ENCODE measurements at places on chromosomes 1 and 21. TPM values are rescaled to one million over a fixed set of nuclear protein-coding genes. Genes with fewer than 3 reads are reported as not detected.

The BATF3 gene
- 5.7 TPM for total RNA-seq

The LY9 gene
- not detected for total RNA-seq

The NMNAT2 gene
- total RNA-seq: 34.2 TPM

The ZNF695 gene
- 6.1 TPM for total RNA-seq

The FAM72B gene
- total RNA-seq: 0.82 TPM

The PROK1 gene
- not detected for total RNA-seq

The PTP4A2 gene
- 455 TPM for total RNA-seq

The C4BPA gene
- total RNA-seq: not detected

The GREM2 gene
- 14.7 TPM for total RNA-seq

The ADAMTSL4 gene
- under 0.01 TPM for total RNA-seq

The TCHH gene
- under 0.01 TPM for total RNA-seq

The HFM1 gene
- total RNA-seq: 69.3 TPM

The KRTAP8-1 gene
- total RNA-seq: not detected

The CADM3 gene
- total RNA-seq: 115 TPM

The IVL gene
- not detected for total RNA-seq

The LRRC40 gene
- total RNA-seq: 99.9 TPM

The ERG gene
- 0.82 TPM for total RNA-seq

The TPTE gene
- not detected for total RNA-seq

The KRTAP19-3 gene
- total RNA-seq: not detected

The DNAJC28 gene
- 6.5 TPM for total RNA-seq

The L1TD1 gene
- 0.41 TPM for total RNA-seq

The AKR1A1 gene
- total RNA-seq: 74.6 TPM

The ATAD3C gene
- not detected for total RNA-seq

The SYNC gene
- 3.7 TPM for total RNA-seq
